ENCODE measurements at places on chromosomes 7 and 10. TPM values are rescaled to one million over a fixed set of nuclear protein-coding genes. Genes with fewer than 3 reads are reported as not detected.

DNA sequence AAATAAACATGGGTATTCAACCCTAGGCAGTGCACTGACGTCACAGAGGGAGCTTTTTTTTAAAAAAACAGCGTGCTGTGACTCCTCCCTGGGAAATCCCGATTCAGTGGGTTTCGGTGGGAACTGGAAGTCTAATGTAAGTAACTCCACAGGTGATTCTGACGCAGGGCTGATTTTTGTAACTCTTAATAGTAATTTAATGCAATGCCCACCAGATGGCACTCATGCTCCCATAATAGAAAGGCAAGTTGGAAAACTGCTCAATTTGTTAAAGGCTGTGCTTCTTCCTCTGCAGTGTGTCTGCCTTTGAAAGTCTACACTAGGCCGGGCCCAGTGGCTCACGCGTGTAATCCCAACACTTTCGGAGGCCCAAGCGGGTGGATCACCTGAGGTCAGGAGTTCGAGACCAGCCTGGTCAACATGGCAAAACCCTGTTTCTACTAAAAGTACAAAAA is 10.9 kb upstream of the RSU1 start:
- peak; percentile 68 for DNase-seq

- no peak for DNase-seq
Measured at GRCh38 chr10:116247691-116248090, 25.3 kb downstream of the GFRA1 start.

The PWWP2B gene
- total RNA-seq = 8.1 TPM

GRCh38 chr7:7292085-7292484 is 109.7 kb downstream of the C1GALT1 start:
- no peak for DNase-seq

DNA sequence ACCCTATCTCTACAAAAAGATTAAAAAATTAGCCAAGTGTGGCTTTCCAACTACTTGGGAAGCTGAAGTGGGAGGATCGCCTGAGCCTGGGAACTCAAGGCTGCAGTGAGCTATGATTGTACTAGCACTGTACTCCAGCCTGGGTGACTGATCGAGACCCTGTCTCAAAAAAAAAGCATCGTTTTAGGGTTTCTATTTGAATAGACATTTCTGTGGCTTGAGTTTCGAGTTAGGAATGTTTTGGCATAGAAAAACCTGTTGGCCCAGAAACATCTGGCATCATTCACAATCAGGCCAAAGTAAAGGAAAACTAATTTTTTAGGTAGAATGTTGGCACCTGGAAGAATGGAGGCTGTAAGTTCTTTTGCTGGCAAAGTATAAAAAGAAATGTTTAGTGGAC is 72.4 kb downstream of the AUTS2 start:
- no peak for DNase-seq

- no peak for DNase-seq
Measured at GRCh38 chr7:95999481-95999880, 227.1 kb downstream of the DYNC1I1 start.

The SEC61A2 gene
- total RNA-seq = 12.4 TPM

DNA sequence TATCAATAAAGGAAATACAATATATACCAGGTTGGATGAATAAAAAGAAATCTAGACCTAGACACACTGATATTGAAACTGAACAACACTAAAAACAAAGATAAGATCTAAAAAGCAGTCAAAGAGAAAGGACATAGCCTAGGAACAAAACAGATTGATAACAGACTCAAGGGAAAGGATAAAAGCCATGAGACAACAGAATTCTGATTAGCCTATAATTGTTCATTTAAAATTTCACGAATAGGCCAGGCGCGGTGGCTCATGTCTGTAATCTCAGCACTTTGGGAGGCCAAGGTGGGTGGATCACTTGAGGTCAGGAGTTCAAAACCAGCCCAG is 48.4 kb upstream of the FHIP2A start:
- no peak for DNase-seq

DNA sequence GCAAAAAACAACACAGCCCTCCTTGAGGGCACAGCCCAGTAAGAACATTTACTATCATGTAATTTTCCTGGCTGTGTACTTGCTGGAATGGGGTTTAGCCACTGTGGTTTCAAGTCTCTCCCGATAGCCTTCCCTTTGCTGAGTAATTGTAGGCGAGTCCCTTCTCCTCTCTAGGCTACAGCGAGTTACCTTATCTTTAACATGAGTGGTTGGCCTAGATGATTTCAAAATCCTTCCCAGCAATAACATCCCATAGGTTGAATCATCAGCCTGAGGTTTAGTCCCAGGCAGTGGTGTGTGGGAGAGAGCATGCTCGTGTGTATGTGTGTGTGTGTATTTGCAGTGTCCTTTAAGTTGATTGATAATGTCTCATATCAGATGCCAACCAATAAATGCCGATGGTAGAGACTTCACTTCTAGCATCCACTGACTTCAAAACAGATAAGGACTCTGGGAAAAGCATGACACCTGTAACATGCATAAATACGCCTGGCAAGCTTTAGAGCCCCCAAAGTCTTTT is 142.9 kb upstream of the ZMIZ1 start:
- DNase-seq = no peak

GRCh38 chr10:96359616-96360015 is 814 bp upstream of the OPALIN start:
- DNase-seq = peak; percentile 21

DNA sequence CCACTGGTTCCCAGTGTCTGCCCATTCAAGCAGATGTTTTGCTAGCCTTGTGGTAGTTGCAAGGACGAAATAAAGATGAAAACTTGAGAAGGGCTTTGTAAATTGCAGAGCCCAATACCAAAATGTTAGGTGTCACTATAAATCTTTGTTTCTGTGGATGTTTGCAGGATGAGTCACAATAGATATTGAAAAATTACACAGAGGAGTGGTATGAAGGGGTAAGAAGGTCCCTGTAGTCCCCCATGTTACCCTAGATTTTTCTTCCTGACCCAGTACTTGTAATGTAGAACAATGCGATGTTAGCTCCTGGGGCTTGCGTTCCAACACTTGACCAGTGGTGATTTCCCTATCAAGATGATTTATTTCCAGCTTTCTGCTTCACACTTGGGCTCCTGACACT is 102.6 kb upstream of the LYZL1 start:
- no peak for DNase-seq

The NEBL gene
- total RNA-seq = 550 TPM

The KEL gene
- 0.12 TPM for total RNA-seq

GRCh38 chr10:83680470-83680891 is 458.8 kb upstream of the GHITM start:
- DNase-seq = no peak

DNA sequence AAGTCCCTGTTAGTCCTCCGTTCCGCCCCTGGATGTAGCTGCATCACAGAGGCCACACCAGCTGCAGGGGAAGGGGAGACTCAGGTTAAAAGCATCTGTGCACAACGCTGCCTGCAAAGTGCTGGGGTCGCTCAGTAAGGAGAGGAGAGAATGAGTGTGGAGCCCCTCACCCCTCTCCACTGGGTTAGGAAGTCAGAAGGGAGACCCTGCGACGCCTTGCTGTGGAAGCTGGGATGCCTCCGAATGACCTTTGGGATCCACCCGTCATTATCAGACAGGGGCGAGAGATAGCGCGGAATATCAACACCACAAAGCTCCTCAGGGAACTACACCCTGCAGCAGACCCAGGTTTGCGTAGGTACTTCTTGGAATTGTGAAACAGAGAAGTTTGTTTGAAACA is 167.7 kb upstream of the SHH start:
- DNase-seq = no peak

DNA sequence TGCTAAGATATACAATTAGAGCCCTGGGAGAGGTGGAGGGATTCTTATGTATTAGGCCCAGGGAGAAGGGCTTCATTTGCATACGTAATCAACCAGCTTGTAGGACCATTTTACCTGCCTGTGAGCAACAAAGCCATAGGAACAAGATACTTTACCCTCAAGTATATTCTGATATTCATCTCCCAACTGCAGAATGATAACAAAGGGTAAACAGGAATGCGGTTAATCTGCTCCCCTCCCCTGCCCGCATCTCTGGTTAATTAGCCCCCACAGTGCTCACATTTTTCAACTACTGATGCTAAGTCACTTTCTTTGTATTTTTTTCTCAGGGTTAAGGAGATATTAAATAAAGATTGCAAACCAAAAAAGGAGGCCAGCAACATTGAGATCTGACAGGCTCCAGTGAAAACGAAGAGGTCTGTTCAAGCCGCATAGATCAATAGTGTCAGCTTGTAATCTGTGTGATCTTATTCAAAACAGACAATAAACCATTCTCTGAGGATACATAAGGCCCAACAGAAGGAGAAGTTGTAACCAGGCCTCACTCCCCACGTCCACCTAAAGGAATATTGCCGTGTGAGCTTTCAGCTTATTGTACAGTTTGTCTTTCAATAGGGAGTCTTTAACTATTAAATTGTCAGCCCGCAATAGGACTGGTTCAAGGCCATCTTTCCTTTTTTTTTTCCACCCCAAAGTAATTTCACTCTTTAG is 203.4 kb downstream of the RAPGEF5 start:
- DNase-seq = no peak

GRCh38 chr7:140689199-140690152 is 7.0 kb upstream of the NDUFB2 start:
- no peak for DNase-seq

GRCh38 chr7:39421661-39422060 is 144.5 kb upstream of the YAE1 start:
- no peak for DNase-seq

GRCh38 chr7:90025771-90026170 is 128.5 kb upstream of the STEAP1 start:
- no peak for DNase-seq

GRCh38 chr7:159017741-159018140 is 126.9 kb downstream of the VIPR2 start:
- no peak for DNase-seq

Data from right atrium auricular region (tissue), 2 donors.